ENCODE measurements at places on chromosomes 12 and 14.

- H3K4me1 ChIP-seq, result peaks cover 64% of the 10 kb centered on the region
- no peak overlapping the region for H3K27ac ChIP-seq
- peak overlapping the region; percentile 76 for H3K4me3 ChIP-seq
- H3K36me3 ChIP-seq, result no peaks in the 10 kb centered on the region
- H3K27me3 ChIP-seq, result peaks cover 22% of the 10 kb centered on the region
- peak; percentile 53 for DNase-seq
Observed at GRCh38 chr14:73245480-73246325, 8.4 kb downstream of the PAPLN start.

DNA sequence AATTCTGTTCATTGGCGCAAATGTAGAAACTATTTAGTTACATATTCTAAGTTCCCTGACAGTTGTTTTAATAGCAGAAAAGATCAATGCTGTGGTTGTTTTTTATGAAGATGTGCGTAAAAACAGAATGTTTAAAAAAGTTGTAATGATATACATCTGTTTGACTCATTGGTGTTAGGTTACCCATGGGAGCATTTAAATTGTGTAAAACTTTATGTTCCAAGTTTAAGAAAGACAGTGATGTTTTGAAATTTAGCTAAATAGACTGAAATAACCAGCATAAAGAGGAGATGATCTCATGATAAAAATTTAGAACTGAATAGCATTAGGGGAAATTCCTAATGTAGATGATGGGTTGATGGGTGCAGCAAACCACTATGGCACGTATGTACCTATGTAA is 3.6 kb downstream of the PELI2 start:
- peaks cover 53% of the 10 kb centered on the region for H3K4me1 ChIP-seq
- no peak for DNase-seq
- no peaks in the 10 kb centered on the region for H3K27me3 ChIP-seq
- no peak overlapping the region for H3K4me3 ChIP-seq

DNA sequence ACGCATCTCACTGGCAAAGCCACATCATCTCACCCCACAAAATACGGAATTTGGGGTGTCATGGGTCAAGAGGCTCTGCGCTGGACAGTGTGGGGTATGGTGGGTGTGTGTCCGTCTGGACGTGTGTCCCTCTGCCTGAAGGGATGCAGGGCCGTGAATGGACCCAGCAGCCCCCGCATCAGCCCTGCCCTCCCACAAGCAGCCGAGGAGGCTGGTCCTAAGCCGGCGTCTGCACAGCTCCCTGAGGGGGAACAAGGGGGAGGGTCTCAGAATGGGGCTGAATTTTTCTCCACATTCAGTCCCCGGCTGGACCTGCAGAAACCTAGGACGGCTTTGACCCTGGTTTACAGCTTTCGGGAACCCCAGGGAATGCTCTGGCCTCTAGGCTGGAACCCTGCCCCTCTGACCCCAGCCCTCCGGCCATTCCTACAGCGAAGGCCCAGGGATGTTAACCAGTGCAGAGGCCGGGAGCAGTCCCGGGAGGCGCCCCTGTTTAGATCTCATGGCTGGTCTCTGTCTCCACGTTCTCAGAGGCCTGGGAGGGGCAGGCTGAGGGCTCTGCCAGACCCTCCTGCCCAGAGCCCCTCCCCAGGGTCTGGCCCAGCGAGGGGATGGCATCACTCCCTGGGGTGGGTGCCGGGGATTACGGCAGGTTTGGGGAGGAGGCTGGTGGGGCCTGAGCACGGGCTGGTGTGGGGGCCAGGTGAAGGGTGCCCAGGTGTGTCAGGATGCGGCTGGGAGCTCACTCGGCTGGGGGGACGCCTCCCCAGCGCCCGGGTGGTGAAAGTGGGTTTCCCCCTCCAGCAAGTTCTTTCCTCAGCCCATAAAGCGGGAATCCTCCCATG is 156.5 kb upstream of the C14orf180 start:
- no peaks in the 10 kb centered on the region for H3K4me1 ChIP-seq
- H3K27me3 ChIP-seq, result no peaks in the 10 kb centered on the region
- DNase-seq, result no peak
- H3K27ac ChIP-seq, result no peak overlapping the region
- H3K36me3 ChIP-seq, result no peaks in the 10 kb centered on the region

- no peaks in the 10 kb centered on the region for H3K36me3 ChIP-seq
- H3K4me1 ChIP-seq, result peaks cover 18% of the 10 kb centered on the region
- no peak overlapping the region for H3K27ac ChIP-seq
- peak; percentile 5 for DNase-seq
Observed at GRCh38 chr12:108047071-108047550, 82.0 kb upstream of the WSCD2 start.

GRCh38 chr14:104781271-104782077 is 14.1 kb downstream of the AKT1 start:
- H3K27ac ChIP-seq, result no peak overlapping the region
- H3K36me3 ChIP-seq, result peaks cover 34% of the 10 kb centered on the region
- H3K4me3 ChIP-seq, result no peak overlapping the region

DNA sequence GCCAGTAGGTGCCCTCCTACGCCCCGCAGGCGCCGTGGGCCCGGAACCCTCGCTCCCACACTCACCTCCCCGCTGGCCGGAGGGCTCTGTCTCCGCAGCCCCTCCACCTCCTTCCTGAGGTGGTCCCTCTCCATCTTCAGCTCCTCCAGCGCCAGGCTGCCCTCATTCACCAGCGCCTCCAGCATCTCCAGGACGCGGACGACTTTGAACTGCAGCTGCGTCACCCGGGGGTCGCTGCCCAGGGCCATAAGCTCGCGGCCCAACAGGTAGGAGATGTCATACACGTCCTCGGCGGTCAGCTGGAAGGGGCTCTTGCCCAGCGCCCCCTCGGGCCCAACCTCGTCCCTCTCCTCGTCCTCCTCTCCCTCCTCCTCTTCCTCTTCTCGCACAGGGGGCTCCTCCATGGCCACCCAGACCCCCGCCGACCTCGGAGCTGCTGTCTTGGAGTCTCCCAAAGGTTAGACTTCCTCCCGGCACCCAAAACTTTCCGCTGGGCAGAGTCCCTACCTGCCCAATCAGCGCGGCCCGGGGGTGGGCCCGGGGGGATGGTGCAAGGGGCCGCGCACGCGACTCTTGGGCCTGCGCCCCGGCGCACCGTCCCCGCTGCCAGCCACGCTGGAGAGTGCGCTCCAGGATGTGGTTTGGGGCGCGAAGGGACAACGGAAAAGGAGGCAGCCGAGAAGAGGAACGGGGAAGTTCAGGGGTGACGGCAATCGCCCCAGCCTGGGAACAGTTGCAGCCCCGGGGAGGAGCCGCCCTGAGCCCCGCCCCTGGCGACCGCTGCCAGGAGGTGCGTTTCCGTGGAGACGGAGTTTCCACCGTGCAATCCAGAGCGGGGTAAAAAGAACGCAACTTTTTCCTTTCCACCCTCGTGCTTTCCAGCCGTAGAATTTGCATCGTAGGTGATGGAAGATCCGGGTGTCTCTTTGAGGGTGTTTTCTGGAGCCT is at the start of gene RILPL2:
TSS of gene RILPL2 (minus strand) at position 668 of the 948 bp plus-strand sequence. CDS start at position 404, 264 bp downstream.
- peak; percentile 96 for DNase-seq
- H3K36me3 ChIP-seq, result peaks cover under 1% of the 10 kb centered on the region
- H3K27ac ChIP-seq, result peak within 1 kb of the TSS; percentile 96

DNA sequence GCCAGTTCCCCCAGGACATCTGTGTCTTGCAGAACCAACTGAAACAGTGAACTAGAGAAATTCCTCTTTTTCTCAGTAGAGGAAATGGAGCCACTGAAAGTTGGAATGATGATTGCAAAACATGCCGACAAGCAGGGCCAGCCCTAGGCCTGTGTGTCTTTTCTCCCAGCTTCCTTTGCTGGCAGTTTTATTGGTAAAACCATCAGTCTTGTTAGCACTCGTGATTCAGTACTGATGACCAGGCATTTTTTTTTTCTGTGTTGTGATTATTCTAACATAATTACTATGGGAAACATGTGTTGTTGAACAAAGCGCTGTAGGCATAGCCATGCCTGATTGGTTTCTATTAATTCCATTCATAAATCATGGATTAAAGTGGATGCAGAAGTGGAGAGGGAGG is 620.7 kb downstream of the AACS start:
- H3K36me3 ChIP-seq, result no peaks in the 10 kb centered on the region
- DNase-seq, result no peak
- no peaks in the 10 kb centered on the region for H3K4me1 ChIP-seq
- no peak overlapping the region for H3K27ac ChIP-seq

DNA sequence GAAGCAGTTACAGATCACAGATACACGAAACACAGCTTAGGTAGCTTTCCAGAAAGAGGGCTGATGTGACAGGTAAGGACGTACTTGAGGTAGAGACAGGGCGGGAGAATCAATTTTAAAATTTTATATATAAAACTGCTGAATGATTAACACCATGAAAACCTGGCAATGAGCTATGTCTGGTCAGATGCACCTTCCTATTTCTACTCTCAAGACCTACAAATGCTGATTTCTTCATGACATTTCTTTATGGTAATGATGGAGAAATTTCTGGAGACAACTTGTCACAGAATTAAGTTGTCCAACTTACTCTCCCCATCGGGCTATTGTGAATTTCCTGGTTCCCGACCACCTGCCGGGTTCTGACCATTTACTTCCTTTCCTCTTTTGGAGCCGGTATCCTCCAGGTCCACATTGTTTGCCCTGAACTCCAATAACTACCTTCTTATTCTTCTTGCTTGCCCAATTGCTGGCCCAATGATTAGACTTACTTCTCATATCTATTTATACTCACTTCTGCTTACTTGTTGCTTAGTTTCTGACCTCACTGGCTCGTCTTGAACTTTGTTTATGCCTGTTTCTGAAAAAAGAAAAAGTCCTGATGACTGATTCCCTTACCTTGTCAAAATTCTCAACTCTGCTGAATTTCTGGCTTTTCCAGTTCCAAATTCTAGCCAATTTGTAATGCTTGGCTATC is 12.8 kb upstream of the ATP2B1 start:
- DNase-seq, result peak; percentile 87
- no peak overlapping the region for H3K4me3 ChIP-seq
- H3K36me3 ChIP-seq, result no peaks in the 10 kb centered on the region
- H3K27me3 ChIP-seq, result no peaks in the 10 kb centered on the region

GRCh38 chr14:68828698-68829097 is 35.8 kb upstream of the ZFP36L1 start:
- H3K4me3 ChIP-seq, result no peak overlapping the region
- H3K27ac ChIP-seq, result no peak overlapping the region
- H3K36me3 ChIP-seq, result no peaks in the 10 kb centered on the region
- peaks cover 7% of the 10 kb centered on the region for H3K4me1 ChIP-seq
- H3K27me3 ChIP-seq, result no peaks in the 10 kb centered on the region

- no peak for DNase-seq
- no peaks in the 10 kb centered on the region for H3K27me3 ChIP-seq
- peaks cover 37% of the 10 kb centered on the region for H3K4me1 ChIP-seq
Observed at GRCh38 chr14:92446771-92447170, 66.8 kb upstream of the RIN3 start.

GRCh38 chr12:22598141-22598762 is 26.7 kb upstream of the ETNK1 start:
- no peak for DNase-seq
- H3K27me3 ChIP-seq, result no peaks in the 10 kb centered on the region
- H3K27ac ChIP-seq, result no peak overlapping the region
- H3K4me1 ChIP-seq, result no peaks in the 10 kb centered on the region
- H3K4me3 ChIP-seq, result no peak overlapping the region
- no peaks in the 10 kb centered on the region for H3K36me3 ChIP-seq

- H3K36me3 ChIP-seq, result no peaks in the 10 kb centered on the region
- H3K4me3 ChIP-seq, result no peak overlapping the region
- H3K27me3 ChIP-seq, result no peaks in the 10 kb centered on the region
- H3K4me1 ChIP-seq, result peaks cover 15% of the 10 kb centered on the region
- H3K27ac ChIP-seq, result peak overlapping the region; percentile 34
Observed at GRCh38 chr12:13154831-13155230, 41.7 kb upstream of the EMP1 start.

GRCh38 chr12:48687592-48687991 is 5.6 kb upstream of the KANSL2 start:
- no peaks in the 10 kb centered on the region for H3K27me3 ChIP-seq
- H3K4me1 ChIP-seq, result no peaks in the 10 kb centered on the region
- H3K27ac ChIP-seq, result no peak overlapping the region
- peaks cover 29% of the 10 kb centered on the region for H3K36me3 ChIP-seq
- H3K4me3 ChIP-seq, result no peak overlapping the region

DNA sequence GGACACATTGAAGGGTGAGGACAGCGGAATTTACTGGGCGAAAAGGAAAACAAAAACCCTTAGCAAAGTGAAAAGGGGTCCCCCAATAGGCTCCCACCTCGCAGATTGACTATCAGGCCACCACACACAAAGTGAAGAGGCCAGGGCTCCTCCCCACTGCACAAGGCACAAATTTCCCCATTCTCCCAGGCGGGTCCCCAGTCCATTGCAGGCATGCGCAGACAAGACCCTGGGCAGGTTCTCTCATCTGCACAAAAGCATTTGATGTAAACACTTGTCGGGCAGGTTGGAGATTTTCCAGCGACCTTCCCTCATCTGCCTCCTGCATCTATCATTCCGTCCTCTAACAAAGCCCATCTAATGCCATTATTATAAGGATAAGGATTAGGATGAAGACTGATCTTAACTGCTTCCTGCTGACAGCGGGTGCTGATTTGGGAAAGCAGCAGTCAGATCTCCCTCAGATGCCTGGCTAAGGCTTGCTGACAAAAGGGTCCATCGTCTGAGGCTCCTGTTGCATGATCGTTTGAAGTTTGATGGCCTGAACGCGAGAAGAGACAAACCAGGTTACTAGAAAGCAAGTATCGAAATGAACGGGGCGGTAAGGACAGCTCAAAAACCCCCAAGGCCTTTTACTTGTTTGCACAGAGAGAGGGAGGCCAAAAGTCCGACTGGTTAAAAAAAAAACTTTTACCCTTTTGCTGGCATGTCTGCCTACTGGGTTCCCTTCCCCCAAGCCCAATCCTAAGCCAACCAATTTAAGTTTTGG is 14.4 kb downstream of the ASCL4 start:
- DNase-seq, result no peak
- H3K27me3 ChIP-seq, result no peaks in the 10 kb centered on the region
- peaks cover 7% of the 10 kb centered on the region for H3K4me1 ChIP-seq
- H3K27ac ChIP-seq, result no peak overlapping the region
- no peaks in the 10 kb centered on the region for H3K36me3 ChIP-seq

DNA sequence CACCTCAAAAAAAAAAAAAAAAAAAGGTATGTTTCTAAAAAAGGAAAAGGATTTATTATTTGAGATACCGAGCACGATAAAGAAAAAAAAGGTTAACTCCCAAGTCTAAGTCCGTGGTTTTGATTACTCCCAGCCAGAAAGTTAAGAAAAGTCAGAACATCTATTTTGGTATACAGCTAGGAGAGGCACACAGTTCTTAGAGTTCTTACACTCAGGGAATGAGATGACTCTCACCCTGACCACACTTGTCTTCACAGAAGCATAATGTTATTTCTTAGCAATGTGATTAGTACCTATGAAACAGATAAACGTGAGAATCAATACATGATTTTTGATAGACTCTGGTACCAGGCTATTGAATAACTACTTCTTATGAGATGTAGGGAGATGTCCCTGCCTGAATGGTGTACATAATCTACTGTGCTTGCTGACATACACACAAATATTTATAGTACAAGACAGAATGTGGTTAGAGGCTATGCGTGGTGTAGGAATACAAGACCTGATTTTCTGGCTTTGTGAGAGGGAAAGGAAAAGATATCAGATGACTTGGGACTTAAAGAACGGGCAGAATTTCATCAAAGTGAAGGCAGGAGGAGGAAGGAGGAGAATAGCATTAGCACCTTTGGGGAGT is 31.6 kb downstream of the LIMA1 start:
- no peak for DNase-seq
- H3K27ac ChIP-seq, result no peak overlapping the region
- peaks cover 3% of the 10 kb centered on the region for H3K4me1 ChIP-seq
- no peaks in the 10 kb centered on the region for H3K36me3 ChIP-seq
- no peak overlapping the region for H3K4me3 ChIP-seq
